ENCODE measurements at places on chromosomes 11 and 22.

DNA sequence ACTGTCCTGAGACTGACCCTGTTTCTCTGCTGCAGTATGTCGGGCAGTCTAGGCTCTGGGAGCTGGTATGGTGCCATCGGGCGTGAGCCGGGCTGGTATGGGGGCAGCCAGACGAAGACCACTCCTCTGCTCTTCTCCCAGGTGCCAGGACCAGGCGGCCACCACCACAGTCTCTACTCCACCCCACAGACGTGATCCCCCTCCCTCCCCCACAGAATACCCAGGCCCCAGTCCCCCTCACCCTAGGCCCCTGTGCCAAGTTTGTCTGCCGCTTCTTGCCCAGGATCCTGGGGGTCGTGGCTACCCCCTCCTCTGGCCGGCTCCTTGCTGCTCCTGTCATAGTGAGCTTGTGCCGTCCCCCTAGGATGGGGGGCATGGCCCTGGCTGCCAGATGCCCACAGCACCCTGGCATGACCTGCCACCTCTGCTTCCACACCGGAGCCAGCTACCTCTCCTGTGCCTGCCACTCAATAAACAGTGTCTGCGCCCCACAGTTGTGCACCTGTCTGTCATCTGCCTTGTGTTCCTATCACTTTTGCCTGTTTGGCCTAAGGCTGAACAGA is 2.0 kb upstream of the KCNK4 start:
- DNase-seq: no peak

- DNase-seq: no peak
These were observed at the start of gene ADM2 for GRCh38 chr22:50481440-50482106. Gene ADM2, plus strand, starts transcription at chr22:50481543. Its CDS starts 305 bp downstream, at chr22:50481848.

DNA sequence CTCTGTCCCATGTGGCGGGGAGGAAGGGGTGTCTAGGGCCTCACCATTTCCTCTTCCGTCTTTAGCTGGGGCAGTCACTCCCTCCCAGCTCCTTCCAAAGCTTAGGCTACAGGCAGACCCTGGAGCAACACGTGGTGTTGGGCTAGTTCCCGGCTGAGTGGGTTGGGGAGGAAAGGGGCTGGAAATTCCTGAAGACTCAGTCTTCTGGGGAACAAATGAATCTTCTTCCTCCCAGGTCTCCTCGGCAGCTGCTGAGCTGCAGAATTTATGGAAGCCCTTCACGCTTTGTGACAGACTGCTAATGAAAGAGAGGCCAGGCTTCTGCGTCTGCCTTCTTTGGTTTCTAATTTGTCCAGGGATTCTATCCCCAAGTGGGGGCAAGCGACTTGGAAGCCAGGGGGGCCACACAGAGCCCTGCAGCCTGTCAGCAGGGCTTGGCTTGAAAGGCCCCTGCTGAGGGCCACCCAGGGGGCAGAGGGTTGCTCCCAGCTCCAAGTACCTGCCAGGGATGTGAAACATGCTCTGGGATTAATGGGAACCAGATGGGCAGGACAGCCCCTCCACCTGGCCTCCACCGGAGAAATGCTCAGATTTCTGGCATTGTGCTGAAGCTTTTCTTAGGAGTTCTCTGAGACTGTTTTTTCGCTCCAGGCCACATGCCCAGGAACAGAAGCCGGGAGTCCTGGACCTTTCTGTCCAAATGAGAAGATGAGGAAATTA is 123.1 kb downstream of the PKNOX2 start:
- no peak for DNase-seq

DNA sequence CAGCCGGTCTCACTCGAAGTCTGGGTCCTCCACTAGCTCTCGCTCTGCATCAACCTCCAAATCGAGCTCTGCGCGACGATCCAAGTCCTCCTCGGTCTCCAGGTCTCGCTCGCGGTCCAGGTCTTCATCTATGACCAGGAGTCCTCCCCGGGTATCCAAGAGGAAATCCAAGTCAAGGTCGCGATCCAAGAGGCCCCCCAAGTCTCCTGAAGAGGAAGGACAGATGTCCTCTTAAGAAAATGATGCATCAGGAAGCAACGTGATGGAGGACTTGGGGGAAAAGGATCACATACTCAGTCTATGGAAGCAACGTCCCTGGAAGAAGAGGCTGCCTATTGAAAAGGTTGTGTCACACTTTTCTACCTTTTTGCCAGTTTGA is 1.1 kb downstream of the SRSF8 start:
- DNase-seq: no peak

GRCh38 chr11:108945341-108945740 is 280.5 kb downstream of the DDX10 start:
- no peak for DNase-seq

- DNase-seq: no peak
These were observed 7.4 kb downstream of the SCARF2 start for GRCh38 chr22:20430101-20430719.

- no peak for DNase-seq
These were observed 978 bp upstream of the ANKRD13D start for GRCh38 chr11:67288198-67288451.

Measured in NCI-H1048 (cell line).